ENCODE measurements at places on chromosomes 13 and 19.

DNA sequence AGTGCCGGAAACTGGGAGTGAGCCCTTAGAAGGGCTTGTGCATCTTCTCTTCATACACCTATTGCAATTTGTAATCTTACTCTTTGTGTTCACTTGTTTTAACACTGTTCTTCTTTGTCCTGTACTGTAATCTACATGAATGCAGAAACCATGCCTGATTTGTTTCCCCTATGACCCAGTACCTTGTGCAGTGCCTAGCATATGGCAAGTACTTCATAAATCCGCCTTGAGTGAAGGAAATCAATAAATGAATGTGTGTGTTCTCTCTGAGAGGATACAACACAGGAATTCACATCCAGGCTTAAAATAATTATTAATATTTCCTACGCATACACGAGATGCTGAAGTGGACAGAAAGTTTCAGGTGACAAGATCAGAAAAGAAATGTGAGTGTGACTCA is 172.6 kb downstream of the GPC6 start:
- no peak for DNase-seq

DNA sequence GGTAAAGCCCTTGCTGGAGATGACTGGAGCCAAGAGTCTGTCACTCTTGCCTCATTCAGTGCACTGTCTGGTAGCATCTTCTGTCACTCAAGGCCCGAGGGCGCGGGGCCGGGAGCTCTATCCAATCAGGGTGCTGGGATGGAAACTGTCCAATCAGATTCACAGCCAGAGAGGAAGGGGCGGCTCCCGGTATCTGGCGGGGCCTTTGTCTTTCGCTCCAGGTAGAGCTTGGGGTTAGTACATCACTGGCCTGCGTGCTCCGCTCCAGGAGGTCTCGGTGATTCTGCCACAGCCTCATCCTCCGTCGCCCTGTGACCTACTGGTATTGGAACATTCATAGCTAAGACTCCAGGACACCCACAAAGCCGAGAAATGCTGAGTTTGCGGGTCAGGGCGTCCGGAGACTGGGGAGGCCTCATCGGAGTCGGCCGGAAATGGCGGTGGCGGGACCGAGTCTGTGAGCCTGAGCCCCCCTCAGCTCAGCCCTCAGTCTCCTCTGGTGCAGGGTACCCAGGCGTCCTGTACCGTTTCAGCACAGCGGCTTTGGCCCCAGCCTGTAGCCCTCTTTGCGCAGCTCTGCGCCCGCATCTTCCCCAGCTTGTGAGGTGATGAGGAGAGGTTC is 20.6 kb upstream of the ZNF430 start:
- DNase-seq, result peak; percentile 77

DNA sequence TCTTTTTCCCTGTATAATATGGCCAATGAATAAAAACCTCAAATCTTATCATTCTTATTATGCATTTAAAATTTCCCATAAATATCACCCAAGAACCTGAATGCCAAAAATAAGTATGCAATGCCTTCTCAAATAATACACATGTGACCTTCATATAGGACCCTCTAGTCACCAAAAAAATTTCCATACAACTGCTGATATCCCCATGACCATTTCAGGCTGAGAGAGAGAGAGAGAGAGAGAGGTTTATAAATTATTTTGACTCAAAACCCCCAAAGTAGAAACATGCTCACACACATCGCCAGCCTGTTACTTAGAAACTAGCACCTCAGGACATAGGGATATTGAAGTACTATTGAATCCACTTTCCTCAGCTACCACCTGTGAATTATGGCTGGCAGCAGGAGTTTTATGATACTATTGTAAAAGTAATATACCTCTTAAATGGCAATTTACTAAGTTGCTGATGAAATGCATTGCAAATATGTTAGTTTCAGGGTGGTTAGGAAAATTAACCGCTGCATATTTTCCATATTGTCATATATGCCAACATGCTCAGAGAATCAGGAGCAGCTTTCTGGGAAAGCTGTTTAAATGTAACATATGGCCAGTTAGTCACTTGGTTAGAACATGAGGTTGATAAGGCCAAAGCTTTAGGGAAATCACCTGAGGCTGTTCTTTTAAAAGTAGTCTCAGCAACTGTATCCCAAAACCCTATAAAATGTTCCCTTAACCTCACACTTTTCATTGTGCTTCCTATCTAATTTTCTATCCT is 230.8 kb downstream of the DCT start:
- no peak for DNase-seq

GRCh38 chr13:57918913-57919312 is 287.4 kb downstream of the PCDH17 start:
- no peak for DNase-seq

DNA sequence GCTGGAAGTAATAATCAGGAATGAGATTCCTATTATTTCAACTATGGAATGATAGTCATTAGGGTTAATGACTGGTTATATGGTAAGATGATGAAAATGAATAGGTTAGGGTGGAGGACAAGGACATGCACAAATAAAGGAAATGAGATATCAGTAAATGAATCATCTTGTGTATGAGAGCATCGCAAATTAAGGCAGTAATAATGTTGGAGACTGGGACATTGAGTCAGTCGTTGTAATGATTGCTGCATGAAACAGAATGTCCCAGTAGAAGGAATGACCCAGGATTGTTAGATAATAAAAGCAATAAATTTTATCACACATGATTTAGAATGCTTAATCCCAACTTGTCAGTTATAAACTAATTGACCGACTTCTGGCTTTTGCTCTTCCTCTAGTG is 1733.7 kb upstream of the PCDH20 start:
- DNase-seq, result no peak

DNA sequence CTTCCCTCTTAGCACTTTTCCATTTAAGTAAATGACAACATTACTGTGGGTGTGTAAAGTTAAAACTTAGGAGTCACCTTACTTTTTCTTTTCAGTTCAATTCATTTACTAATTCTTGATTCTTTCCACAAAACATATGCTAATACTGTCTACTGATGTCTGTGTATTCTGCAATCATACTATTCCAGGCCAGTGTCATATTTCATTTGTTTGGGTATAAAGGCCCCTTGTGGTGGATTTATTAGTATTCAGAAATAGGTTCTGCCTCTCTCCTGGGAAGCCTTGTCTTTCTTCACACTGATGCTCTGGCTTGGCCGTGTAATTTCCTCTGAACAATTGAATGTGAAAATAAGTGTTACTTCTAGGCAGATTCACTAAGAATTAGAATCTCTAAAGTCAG is 621.9 kb upstream of the SPRY2 start:
- no peak for DNase-seq
